Large intestine (tissue), 12 donors: ENCODE measurements at places on chromosomes 6 and 20.

DNA sequence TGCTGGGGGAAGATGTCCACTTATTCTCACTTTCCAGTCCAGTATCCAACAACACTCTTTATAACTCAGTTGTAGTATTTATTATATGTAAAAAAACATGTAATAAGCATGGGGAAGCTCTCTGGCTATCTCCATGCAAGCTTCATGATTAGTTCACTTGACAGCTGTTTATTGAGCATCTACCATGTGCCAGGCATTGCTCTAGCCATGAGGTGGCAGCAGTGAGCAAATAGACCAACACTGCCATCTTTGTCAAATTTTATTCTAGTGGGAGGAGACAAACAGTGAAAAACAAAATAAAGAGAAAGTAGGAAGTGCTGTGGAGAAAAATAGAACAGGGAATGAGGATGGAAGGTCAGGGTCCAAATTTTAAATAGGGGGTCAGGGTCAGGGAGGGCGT lies 131.8 kb downstream of the CFAP61 start:
- no peak for DNase-seq

GRCh38 chr6:133241086-133241900 lies at the start of gene EYA4:
TSS of gene EYA4 (plus strand) at chr6:133241357. CDS start at chr6:133274781, 33,424 bp downstream.
- DNase-seq: peak; percentile 19

DNA sequence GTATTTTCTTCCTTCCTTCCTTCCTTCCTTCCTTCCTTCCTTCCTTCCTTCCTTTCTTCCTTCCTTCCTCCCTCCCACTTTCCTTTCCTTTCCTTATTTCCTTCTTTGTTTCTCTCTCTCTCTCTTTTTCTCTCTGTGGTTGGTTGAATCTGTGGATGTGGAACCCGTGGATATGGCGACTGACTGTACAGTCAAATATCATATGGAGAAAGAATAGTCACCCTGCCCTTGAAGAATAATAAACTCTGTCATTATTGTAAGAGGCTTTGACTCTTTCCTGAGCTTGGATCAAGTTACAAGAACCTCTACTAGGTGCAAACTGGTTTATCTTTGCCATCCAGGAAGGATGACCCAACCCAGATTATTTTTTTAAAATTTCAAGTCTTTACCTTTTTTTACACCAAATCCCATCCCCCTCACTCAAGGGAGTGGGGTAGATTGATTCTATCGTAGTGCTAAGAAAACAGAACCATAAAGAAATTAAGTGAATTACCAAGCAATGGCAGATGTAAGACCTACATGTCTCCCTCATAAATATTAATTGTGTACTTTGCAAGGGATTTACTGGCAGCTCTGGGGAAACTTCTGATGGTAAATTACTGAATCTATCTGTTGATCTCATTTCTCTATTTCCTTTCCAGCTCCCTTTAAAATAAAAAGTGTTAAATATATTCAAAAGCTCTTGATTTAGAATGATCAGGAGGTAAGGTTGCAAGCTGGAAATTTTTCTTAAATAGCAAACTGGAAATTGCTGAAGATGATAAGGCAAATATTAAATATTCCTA lies 667.5 kb downstream of the UTRN start:
- no peak for DNase-seq

DNA sequence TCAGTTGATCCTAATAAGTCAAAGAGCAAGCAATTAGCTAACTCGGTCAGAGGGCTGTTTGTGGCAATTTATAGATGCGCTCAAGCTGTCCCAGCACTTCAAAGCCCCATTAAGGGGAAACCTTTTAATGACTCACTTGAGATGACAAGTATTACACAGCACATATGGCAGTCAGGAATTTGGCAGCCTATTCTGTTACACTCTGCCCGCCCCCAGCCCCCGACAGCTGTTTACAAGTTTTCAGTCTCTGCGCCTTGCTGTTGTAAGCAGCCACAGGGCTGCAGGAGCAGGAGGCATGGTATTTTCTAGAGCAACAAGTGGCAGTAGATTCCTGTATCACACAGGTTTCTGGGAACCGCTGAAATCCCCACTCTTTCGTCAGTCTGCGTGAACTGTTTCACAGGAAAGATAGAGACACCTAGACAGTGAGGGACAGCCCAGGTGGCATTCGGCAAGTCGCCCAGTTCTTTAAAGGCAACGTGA lies 263.0 kb downstream of the FOXC1 start:
- DNase-seq: peak; percentile 30

- DNase-seq: no peak
Measured at GRCh38 chr6:43935921-43936439, 166.0 kb downstream of the VEGFA start.

GRCh38 chr6:10316373-10316721 lies 98.5 kb downstream of the TFAP2A start:
- DNase-seq: peak; percentile 16

- DNase-seq: no peak
Measured at GRCh38 chr6:147061252-147061651, 143.0 kb upstream of the STXBP5 start.

DNA sequence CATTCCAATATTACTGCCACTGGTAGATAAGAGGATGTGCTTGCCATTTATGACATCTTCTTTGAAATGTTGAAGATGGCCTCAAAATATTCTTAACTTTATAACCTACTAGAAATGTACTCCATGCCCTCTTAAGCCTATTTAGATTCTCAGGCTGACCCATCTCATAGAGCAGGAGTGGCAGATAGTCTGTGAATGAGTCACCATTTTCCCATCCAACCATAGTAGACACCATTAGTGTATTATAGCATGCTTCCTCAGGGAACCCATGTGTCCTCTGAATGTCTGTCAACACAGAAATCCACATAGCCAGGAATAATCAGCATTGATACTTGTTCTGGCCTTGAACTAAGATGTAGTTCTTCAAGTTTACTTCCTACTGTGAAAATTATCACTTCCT lies 150.2 kb downstream of the IMPG1 start:
- no peak for DNase-seq

- no peak for DNase-seq
Measured at GRCh38 chr20:61349447-61350165, 97.5 kb downstream of the CDH4 start.

DNA sequence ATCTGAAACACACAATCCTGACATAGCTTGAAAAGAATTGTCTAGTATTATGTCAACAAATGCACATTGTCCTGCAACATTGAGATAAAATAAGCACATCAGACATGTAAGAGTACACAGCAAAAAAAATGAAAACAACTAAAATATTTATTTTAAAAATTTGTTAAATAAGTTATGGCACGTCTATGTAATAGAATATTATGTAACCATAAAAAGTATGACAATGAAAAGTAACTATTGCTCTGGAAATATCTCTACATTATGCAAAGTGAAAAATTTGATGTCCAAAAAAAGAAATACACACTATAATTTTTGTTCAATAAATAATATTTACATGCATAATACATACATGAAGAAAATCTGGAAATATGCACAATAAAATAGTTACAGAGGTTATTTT lies 9.3 kb upstream of the ID4 start:
- DNase-seq: no peak

- no peak for DNase-seq
Measured at GRCh38 chr20:25282796-25283195, 34.9 kb downstream of the PYGB start.

DNA sequence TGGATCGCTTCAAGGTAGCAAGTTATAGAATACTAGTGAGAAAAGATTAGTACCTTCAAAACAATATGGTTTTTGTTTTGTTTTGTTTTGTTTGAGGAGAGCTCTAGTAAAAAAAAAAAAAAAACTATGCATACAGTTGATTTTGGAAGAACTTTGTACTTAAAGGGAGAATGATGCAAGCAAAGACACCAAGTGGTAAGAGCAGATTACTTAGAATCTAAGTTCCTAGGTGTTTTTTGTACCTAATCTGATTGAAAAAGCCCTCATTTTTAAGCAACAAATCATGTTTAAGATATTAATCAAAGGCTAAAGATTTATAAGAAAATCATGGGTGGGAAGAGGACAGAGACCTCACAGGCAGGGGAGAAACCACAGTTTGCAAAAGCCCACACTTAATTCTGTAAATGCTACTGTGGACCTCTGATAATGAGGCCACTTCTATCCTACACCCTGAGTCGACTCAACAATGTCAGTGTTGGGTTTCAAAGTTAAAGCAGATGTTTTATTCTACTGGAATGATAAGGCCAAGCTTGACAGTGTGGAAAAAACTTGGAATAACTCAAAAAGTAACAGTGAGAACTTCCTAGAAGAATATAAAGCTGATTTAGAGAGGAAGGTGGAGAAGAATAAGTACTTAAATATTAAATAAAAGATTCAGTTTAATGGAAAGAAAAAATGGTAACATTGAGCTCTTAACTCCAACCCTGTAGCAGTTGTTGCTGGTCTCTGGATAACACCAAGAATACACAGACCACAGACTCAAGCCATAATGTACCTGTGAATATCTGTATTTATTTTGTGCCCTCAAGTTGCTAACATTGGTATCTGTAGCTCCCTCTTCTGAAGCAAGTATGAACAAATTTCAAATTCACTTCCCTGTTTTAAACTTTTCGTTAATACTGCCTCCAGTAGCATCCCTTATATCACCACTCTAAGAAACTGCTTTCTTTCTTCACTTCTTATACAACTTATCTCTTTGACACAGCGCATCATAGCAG lies 1047.8 kb downstream of the EPHA7 start:
- DNase-seq: no peak

GRCh38 chr6:129866256-129866655 lies 5.1 kb upstream of the TMEM244 start:
- no peak for DNase-seq

DNA sequence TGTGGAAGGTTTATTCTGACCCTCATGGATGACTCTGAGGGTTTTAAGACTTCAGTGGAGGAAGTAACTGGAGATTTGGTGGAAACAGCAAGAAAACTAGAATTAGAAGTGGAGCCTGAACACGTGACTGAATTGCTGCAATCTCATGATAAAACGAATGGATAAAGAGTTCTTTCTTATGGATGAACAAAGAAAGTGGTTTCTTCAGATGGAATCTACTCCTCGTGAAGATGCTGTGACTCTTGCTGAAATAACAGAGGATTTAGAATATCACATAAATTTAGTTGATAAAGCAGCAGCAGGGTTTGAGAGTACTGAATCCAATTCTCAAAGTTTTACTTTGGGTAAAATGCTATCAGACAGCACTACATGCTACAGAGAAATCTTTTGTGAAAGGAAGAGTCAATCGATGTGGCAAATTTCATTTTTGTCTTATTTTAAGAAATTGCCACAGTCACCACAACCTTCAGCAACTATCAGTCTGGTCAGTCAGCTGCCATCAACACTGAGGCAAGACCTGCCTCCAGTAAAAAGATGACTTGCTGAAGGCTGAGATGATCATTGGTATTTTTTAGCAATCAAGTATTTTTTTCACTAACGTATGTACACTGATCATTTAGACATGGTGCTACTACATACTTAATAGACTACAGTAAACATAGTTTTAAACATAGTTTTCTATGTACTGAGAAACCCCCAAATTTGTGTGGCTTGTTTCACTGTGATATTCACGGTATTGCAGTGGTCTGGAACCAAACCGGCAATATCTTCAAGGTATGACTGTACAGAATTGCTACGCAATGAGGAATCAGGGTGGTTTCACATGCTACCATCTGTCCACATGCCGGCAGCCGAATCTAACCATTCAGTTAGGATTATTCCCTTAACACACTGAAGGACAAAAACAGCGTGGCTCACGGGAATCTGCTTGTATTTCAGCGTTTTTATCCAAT lies 149.0 kb downstream of the MYB start:
- DNase-seq: no peak

- DNase-seq: no peak
Measured at GRCh38 chr20:32575805-32576204, 9.3 kb downstream of the NOL4L start.

DNA sequence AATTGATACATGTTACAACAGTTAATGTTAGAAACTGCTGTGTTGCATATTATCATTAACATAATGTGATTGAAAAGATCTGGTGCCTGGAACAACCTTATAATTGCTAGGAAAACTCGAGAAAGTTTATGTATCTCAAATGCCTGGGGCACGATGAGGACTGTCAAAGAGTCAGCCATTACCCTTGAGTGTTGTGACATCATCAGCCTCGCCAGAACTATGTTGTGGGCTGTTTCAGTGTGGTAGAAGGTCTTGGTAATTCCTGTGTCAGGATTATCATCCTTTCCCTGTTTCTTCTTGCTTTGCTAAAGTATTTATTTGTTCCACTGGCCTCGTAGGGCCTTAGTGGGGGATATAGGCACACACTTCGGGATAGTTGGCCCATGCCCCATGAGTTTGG lies 185.1 kb downstream of the DTNBP1 start:
- no peak for DNase-seq

GRCh38 chr20:1819311-1820137 lies 75.7 kb upstream of the SIRPA start:
- DNase-seq: no peak

DNA sequence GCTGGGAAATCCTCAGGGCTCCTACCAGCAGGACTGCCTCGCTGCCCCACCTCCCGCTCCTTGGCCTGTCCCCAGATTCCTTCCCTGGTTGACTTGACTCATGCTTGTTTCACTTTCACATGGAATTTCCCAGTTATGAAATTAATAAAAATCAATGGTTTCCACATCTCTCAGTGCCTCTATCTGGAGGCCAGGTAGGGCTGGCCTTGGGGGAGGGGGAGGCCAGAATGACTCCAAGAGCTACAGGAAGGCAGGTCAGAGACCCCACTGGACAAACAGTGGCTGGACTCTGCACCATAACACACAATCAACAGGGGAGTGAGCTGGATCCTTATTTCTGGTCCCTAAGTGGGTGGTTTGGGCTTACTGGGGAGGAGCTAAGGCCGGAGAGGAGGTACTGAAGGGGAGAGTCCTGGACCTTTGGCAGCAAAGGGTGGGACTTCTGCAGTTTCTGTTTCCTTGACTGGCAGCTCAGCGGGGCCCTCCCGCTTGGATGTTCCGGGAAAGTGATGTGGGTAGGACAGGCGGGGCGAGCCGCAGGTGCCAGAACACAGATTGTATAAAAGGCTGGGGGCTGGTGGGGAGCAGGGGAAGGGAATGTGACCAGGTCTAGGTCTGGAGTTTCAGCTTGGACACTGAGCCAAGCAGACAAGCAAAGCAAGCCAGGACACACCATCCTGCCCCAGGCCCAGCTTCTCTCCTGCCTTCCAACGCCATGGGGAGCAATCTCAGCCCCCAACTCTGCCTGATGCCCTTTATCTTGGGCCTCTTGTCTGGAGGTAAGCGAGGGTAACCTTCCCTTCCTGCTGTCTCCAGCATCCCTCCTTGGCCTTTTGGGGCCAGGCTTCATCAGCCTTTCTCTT lies at the start of gene CFB:
CFB (plus strand) TSS at position 589 of the 863 bp plus-strand sequence; CDS start at position 716, 127 bp downstream.
- peak; percentile 89 for DNase-seq

- no peak for DNase-seq
Measured at GRCh38 chr6:14232889-14233288, 115.3 kb downstream of the CD83 start.

GRCh38 chr6:24358219-24358821 lies 461 bp upstream of the DCDC2 start:
- no peak for DNase-seq

DNA sequence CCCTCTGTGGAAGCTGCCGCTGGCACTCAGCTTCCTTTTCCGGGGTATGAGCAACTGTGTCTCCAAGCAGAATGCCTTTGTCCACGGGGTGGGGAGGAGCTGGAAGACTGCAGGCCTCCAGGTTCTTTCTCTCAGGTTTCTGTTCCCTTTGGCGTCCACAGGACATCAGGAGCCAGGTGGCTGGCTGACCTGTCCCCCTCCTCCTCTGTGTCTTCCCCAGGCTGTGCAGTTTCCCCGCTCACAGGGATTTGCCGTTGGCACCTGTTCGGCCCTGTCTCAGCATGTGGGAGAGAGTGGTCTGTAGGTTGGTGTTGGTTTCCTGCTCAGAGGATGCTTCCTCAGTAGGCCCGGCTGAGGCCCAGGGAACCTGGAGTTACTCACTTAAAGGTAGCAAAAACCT lies 43.5 kb downstream of the CDS2 start:
- DNase-seq: no peak
